GM23248 (cell line): ENCODE measurements at places on chromosomes 6 and 20. TPM values are rescaled to one million over a fixed set of nuclear protein-coding genes. Genes with fewer than 3 reads are reported as not detected.

SCUBE3 gene
- total RNA-seq, result 31.5 and 31.6 TPM in 2 replicates

ABT1 gene
- 10.9 and 12.9 TPM in 2 replicates for total RNA-seq

STAU1 gene
- total RNA-seq, result 49.1 and 59.4 TPM in 2 replicates

DOK5 gene
- total RNA-seq, result 10.8 and 11.8 TPM in 2 replicates

PCSK2 gene
- total RNA-seq, result not detected in 2 replicates
